ENCODE measurements at places on chromosomes 5 and 9.

GRCh38 chr9:69019808-69020207 is 5.9 kb upstream of the PRKACG start:
- DNase-seq: no peak

GRCh38 chr5:90308787-90309585 is 100.6 kb downstream of the CETN3 start:
- no peak for DNase-seq

DNA sequence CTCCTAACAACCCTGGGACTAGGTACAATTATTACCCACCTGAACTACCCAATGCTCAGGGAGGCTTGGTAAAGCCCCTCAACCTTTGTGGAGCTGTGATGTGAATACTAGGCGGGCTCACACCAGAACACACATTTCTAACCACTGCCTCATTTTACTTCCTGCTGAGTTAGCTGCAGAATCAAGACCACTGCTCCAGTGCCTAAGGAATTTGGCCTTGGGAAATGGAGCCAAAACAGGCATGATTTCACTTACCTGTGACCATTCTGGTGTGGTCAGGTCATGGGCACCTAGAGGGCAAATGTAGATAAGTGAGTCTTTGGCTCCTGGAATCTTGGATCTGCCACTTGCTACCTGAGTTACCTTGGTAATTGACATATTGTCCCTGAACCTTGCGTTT is 5.2 kb downstream of the WWC1 start:
- DNase-seq: no peak

DNA sequence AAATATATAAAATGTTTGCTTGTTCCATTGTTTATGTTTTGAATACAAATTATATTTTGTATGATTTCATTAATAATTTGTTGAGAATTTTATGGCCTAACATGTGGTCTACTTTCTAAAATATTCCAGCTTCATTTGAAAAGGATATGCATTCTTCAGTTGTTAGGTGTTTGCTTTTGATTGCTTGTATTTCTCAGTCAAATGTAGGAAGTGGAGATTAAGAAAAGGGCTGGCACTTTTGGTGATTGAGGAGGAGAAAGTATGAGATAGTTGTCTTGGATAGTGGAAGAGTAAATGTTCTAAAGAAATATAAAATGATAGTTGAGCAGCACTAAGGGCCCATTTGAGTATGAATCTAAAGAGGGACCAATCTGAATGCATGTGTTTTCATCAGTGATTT is 23.1 kb downstream of the JAK2 start:
- DNase-seq: no peak

- DNase-seq: no peak
Measured at GRCh38 chr5:68406767-68407241, 191.2 kb downstream of the PIK3R1 start.

GRCh38 chr9:97096793-97097192 is 57.9 kb upstream of the CTSV start:
- DNase-seq: no peak

DNA sequence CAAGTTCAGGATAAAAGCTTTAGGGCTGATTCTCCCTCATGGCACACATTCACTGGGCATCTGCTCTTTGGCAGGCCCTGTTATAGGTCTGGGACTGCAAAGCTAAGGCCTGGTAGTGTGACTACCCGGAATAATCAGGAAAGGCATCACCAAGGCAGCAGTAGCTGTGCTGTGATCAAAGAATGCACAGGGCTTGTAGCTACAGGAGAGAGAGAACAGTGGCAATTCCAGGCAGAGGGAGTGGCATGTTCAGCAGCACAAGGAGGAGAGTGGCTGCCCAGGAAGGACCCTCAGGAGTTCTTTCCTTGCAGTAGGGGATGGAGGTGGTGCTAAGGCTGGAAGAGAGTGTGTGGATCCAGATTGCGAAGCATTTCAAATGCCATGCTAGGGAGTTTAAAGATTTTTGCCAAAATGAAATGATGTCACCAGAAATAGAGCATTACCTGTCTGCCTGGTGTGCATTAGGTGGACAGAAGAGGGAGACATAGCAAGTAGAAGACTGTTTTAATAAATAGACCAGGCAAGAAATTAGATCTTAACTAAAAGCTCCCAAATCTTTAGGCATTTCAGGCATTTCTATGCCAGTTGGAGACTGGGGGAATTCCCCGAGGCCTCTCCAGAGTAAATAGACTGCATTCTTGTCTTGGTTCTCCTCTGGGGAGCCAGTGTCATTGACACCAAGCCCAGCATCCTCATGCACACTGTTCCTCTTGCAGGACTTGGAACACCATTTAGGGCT is 69.1 kb downstream of the GPR21 start:
- no peak for DNase-seq

DNA sequence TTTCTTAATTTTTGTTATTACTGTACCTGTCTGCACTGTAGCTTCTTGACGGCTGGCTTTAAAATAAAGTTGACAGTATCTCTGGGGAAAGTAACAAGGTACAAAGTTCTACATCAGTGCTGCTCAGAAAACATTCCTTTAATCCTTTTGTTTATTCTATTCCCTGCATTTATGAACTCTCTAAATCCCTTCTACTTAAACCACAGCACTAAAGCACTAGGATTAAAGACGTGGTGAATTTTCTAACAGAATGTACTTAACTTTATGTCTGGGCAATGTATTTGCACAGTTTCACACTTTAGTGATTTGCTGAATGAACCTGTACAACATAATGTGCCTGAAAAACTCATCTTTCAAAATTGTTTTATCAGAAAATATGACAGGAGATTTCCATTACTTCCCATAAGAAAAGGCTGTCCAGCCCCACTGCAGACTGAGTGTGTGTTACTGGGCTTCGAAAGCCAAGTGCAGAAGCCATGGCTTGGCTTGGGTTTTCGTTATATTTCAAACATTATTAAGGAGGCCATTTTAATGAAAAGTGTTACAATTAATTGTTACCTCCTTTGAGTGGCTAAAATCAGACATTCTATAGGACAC is 43.8 kb downstream of the LHFPL2 start:
- no peak for DNase-seq

GRCh38 chr5:96582343-96582742 is 79.8 kb upstream of the CAST start:
- DNase-seq: peak; percentile 18

GRCh38 chr9:42388846-42389245 is 205.4 kb downstream of the SPATA31A6 start:
- DNase-seq: no peak

DNA sequence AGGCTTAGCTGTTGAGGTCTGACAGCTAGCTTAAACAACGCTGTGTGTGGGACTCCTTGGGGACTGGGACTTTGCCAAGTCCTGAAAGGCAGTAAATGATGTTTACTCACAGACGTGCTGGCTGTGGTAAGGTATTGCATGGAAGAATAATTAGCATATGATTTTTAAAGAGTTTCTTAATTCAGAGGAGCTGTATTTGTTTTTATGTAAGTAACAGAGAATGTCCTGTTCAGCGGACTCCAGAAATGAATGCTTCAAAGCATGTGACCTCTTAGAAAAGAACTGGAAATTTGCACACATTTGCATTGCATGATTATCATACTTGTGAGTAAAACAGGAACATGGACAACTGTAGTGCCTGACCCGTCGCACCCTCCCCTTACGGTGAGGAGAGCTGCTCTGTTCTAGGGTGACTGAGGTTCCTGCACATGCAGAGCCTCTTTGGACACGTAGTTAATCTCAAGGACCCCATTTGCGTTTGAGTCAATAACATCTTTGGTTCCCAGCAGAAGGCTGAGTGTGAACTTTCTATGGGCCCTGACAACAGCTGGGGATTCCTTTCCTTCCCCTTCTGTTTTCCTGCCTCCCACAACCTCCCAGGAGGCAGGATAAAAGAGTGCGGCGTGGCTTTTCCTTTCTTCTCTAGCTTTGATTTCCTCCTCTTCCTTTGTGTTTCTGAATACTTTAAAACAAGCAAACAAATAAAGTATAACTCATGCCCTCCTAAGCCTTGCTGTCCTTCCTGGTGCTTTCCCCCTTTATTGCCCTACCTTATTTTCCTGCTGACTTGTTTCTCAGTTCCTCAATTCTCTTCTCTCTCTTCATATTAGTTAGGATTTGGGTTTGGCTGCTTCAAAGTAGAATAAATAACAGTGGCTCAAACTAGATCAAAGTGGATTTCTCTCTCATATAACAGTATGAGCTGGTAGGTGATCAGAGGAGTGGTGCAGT is 157.2 kb upstream of the CD180 start:
- DNase-seq: no peak
